ENCODE measurements at places on chromosomes 12 and 14.

GRCh38 chr12:13390381-13390861 lies 193.9 kb downstream of the EMP1 start:
- DNase-seq: no peak

DNA sequence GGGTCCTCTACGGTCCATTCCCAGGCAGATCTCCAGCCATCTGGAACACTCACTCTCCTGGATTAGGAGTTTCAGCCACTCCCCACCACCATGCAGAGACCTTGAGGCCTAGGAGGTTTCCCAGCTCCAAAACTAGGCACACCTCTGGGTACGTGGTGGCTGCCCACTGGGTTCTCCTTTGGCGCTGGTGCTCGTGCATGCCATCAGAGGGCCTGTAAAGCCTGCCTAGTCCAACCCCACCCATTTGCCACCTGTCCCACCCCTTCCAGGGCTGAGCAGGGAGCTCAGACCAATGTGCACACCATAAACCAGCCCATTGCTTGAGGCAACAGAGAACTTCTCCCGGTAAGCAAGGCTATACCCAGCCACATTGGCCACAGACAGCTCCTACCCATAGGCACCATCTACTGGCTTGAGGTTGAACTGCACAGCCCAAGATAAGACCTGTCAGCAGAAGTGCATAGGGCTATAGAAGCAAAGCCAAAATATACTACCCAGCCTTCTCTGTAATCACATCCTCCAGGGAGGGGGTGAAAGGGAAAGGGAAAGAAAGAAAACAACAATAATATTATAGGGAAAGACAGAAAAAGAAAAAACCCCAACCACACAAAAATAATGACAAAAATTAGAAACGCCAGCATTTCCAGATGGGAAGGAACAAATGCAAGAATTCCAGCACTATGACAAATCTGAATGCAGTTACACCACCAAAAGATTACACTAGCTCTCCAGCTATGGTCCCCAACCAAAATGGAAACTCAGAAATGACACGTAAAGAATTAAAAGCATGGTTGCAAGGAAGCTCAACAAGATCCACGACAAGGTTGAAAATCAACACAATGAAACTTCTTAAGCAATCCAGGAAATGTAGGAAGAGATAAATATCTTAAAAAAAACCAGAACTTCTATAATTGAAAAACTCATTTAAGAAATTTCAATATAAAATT lies 111.9 kb upstream of the CCDC175 start:
- no peak for DNase-seq

DNA sequence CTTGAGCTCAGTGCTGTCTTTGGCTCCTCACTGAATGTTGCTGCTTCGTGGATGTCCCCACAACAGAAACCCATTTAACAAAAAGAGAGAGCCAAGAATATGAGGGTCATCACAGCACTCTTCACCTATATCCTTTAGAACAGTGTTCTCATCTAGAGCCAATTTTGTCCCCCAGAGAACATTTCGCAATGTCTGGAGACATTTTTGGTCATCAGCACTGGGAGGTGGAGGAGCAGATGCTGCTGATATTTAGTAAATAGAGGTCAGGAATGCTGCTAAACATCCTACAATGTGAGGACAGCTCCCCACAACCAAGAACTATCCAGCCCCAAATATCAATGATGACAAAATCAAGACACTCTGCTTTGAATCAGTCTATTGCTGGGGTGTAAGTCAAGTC lies 92.5 kb downstream of the BBS10 start:
- DNase-seq: no peak

DNA sequence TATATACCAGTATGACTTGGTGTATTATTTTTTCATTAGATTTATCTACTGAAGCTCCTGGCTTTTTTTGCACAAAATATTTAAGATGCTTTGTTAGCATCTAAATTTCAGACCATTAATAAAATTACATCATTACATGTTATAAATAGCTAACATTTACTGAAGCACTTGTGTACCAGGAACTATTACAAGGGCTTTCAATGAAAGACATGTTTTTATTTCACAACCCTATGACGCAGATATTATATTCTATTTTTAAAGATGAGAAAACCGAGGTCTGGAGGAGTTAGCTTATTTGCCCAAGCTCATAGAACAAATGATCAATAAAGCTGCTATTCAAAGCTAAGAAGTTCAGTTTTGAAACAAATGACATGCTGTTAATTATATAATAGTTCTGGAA lies 420.4 kb upstream of the DCN start:
- no peak for DNase-seq

DNA sequence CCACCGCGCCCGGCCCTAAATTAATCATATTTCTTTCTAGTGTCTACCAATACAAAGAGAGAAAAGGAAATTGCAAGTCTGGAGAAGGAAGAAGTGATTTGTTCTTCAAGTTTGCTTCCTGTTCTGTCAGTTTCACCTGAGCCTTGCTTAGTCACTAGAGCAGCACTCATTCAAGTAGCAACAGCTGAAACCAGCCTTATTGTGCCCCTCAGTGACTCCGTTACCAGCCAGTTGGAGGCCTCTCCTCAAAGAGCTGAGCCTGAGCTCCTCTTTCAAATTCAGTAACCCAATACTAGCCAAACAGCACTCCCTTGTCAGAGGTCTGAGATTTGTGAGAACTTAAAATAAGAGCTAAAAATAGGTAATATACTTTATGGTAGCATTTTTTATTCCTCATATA lies 17.4 kb downstream of the PAWR start:
- no peak for DNase-seq

DNA sequence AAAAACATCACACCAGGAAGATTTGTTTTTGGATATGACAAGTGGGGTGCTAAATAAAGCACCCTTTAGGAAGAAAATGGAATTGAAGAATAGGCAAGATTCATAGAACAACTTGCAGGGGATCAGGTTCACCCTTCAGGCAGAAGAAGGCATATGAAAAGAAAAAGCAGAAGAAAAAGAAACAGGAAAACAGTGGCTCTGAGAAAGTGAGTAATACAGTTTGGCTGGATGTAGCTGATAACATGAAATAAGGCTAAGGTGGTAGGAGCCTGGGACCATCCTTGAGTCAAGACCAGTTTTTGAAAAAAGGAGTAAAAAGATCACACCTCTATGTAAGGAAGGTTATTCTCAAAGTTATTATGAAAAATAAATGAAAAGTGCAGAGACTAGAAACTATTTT lies 42.4 kb downstream of the TRIP11 start:
- DNase-seq: no peak

All from T-cell (primary cell).